Stimulated activated CD4-positive, alpha-beta T cell treated with anti-CD3 and anti-CD28 coated beads, TNF-alpha, amount 100 ng/mL, for 24 hours (primary cell): ENCODE measurements at places on chromosomes 11 and 22.

DNA sequence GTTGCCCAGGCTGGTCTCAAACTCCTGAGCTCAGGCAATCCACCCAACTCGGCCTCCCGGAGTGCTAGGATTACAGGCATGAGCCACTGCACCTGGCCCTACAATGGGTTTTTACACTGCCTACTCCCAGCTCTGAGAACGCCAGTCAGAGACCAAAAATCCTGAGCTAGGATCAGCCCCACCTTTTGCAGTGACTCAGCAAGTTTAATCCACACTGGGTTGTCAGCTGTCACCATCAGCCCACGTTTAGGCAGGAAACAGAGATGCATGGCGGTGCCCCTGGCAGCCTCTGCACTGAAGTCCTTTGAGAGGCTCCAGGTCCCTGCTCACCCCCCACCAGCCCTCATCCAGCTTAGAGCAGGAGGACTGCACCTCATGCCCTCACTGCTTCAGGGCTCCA is 117.6 kb downstream of the ARHGAP8 start:
- no peak for DNase-seq

DNA sequence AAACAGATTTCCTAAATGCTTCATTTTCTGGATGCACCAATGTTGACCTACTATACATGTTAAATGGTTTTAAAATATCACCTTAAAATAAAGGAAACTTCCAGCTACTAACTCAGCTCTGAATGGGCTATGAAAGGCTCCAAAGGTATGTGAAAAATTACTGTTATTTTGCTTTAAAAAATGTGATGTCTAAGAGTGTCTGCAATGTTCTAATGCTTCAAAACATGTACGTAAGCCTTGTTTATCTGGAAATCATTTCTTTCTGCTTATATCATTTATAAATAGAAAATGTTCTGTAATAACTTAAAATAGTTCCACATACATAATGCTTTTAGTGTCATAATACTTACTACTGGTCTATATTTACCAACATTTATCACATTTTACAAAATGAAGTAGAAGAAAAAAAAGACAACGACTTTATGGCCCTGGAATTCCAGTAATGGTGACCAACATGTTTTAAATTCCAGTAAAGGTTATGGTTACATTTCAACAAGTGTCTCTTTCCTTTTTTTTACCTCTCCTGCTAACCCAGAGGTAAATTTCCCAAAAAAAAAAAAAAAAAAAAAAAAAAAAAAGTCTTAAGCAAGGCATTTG is 2.5 kb downstream of the BDNF start:
- DNase-seq: no peak

GRCh38 chr11:34063061-34063795 is 11.7 kb downstream of the CAPRIN1 start:
- DNase-seq: no peak

GRCh38 chr22:30413745-30414524 is 11.6 kb upstream of the MTFP1 start:
- DNase-seq: no peak

GRCh38 chr11:35111161-35112055 is 27.6 kb upstream of the CD44 start:
- DNase-seq: no peak

- DNase-seq: no peak
Measured at GRCh38 chr11:10844796-10845195, 13.1 kb downstream of the ZBED5 start.

GRCh38 chr11:121441521-121441920 is 10.6 kb upstream of the SORL1 start:
- DNase-seq: no peak

GRCh38 chr22:49022816-49023160 is 804.9 kb downstream of the BRD1 start:
- no peak for DNase-seq

- no peak for DNase-seq
Measured at GRCh38 chr22:33051960-33052839, 6.0 kb downstream of the SYN3 start.

DNA sequence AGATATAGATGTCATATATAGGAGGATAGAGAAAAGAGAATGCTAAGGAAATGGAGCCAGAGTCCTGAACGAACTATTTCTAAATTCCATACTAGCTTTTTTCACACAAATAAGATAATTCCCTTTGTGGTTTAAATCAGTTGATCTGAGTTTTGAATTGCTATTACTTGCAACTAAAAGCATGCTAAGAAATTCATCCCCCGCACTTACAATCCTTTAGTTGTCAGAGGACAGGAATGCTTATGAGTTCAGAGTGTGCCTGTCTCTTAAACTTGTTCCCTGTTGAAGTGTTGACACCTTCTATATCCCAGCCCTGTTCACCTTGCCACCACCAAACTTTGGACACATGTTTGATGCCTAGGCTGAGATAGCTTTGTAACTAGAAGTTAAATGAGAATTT is 406.2 kb downstream of the METTL15 start:
- no peak for DNase-seq

DNA sequence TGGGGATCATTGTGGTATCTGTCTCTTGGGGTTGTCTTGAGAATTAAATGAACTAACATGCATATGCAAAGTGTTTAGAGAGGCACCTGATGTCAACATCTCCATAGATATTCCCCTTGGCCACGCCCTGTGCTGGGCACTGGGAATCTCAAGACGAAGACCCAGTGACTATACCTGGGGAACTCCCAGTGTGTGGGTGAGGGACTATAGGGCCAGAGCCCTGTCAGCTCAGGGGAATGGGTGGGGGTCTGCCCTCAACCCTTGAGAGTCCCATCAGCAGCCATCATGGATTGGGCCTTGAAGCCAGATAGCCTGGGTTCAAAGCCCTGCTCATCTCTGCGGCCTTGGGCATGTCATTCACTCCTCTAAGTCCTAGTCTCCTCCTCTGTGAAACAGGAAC is 21.6 kb upstream of the LMO1 start:
- no peak for DNase-seq

DNA sequence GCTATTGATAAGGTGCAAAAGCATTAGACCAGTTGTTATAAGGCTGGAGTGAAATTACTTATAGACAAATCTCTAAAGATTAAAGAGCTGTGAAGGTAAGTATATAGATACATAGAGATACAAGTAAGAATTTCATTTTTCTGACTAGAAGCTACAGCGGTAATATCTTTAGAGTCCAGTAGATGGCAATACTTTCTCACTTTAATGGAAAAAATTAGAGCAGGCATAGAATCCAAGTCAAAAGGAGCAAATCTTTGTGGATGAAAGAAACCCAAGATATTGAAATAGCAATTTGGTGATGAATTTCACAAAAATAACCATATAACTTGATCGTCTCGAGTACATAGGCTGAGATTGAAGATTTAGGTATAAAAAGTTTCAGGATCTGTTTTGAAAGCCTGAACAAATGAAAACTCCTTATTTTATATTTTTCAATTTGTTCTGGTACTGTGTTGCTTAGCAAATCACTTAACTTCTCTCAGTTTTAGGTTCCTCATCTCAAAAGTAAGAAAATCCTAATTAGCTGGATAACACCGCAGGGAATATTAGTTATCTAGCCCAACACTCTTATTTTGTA is 81.9 kb downstream of the UVRAG start:
- no peak for DNase-seq

GRCh38 chr22:20395907-20396287 is 1.9 kb downstream of the ZNF74 start:
- DNase-seq: no peak

DNA sequence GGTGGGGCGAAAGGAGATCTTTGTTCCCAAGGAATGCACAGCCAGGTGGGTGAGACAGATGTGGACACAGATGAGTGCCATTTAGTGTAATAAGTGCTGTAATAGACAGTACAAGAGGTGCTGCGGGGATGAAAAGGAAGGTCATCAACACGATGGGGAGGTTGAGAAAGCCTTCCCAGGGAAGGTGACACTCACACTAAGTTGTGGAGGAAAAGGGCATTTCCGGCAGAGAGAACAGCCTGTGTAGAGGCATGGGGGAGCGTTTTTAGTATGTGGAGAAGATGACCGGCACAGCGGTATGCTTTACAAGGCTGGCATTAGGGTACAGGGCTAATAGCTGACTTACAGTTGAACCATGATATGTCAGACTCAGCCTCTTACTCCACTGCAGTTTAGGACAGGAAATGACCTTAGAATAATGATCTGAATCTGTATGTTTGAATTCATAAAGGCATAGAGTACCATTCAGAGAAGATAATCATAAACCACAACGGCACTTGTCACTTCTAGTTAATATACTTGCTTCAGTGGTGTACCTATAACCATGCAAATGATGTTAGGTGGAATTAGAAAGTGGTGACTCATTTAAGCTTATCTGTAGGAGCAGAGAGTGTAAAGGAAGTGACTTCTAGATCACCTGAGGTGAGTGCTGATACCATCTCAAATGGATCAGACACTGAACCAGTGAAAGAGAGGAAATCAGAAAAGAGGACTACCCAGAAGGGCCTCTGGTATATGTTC is 60.6 kb downstream of the FAM83F start:
- DNase-seq: peak; percentile 16

- no peak for DNase-seq
Measured at GRCh38 chr22:28143961-28144745, 225.1 kb upstream of the PITPNB start.

- no peak for DNase-seq
Measured at GRCh38 chr11:67542971-67543370, 19.7 kb upstream of the CABP2 start.

DNA sequence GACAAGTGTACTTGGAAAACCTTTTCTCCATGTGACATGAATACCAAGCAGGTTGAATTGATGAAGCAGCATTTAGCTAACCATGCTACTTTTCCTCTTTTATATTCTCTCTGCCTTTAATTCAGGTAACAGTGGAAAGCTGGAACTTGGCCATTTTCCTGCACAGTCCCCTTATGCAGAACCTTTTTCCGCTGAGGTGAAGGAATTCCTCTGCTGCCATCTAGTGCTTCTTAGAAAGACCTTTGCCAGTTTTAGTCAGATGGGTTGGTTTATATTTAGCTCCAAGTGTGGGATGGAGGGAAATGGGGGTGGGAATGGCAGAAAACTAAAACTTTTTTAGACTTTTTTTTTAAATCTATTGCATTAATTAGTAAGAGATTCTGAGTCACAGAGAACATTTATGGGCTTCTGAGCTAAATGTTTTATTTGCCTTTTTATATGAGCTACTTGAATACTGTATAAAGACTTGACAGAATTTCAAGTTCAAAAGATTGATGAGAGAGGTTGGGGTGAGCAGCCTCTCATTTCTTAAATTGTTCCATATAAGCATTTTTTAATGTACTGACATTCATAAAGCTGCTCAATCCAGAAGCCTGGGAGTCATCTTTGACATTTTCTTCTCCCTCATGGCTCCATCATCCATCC is 153.9 kb upstream of the ZC3H12C start:
- no peak for DNase-seq
